Thoracic aorta (tissue), 2 donors: ENCODE measurements at places on chromosomes 4 and X. TPM values are rescaled to one million over a fixed set of nuclear protein-coding genes. Genes with fewer than 3 reads are reported as not detected.

Gene CACNA1F
- total RNA-seq, result not detected

Gene CD38
- total RNA-seq, result 7.8 TPM

Gene TRIM2
- 41.3 TPM for total RNA-seq

Gene DRD5
- total RNA-seq, result not detected

Gene DUSP21
- not detected for total RNA-seq

Gene FAM9C
- total RNA-seq, result not detected

Gene XG
- total RNA-seq, result 18.1 TPM

DNA sequence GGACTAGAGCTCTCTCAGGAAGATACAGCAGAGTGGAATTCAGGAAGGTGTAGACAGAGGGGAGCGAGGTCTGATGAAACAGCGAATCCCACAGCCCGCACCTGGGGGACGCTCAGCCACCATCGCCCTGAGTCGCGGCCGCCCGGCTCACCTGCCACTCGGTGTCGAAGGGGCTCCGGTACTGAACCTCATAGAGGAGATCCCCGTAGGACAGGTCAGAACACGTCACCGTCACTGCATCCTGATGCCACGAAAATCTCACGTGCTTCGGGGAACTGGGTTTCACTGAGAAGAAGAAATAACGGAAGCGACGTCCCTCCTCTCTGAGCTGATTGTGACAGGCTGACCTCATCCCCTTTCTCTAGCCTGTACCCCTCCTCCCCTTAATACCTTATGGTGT lies 10.2 kb downstream of the CRLF2 start:
- DNase-seq, result no peak

DNA sequence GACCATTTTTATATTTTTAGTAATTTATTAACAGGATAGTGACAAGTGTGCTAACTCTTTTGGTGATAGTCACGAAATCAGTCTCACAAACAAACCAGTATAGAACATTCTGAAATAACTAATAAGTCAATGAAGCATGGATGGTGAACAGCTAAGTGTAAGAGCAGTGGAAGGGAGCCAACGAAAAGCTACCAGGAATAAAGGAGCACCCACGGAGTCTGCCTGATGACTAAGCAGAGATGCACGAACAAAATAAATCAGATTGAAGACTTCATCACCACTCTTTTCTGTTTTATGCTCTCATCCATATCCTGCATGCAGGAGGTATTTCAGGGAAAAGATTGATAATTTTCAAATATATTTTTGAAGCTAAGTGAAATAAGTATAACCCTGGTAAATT lies 891.1 kb upstream of the HS3ST1 start:
- no peak for DNase-seq

DNA sequence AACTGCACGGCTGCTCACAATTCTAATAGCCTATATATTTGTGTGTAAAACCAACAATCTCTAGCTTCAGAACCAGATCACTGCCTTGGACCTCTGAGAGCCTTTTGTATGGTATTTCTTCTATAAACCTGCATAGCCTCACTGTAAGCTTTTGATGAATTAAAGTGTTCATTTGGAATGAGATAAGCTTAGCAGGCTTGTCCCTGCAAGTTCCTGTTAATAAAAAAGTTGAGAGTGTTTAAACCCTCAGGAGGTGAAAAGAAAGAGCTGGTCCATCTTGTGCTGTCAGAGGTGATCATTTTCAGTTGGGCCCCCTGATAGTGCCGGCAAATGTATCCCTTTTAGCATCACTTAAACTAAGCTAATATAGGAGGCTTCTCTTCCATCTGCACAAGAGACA lies 191.8 kb downstream of the GPC3 start:
- no peak for DNase-seq

DNA sequence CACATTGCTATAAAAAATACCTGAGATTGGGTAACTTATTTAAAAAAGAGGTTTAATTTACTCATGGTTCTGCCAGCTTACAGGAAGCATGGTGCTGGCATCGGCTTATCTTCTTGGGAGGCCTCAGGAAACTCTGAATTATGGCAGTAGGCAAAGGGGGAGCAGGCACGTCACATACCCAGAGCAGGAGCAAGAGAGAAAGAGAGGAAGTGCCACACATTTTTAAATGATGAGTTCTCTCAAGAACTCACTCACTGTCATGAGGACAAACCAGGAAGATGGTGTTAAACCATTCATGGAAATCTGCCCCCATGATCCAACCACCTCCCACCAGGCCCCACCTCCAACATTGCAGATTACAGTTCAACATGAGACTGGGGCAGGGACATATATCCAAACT lies 10.0 kb upstream of the AFF1 start:
- DNase-seq, result no peak

- no peak for DNase-seq
Observed at GRCh38 chr4:85399270-85399669, 75.7 kb upstream of the ARHGAP24 start.

- no peak for DNase-seq
Observed at GRCh38 chrX:141133272-141133671, 43.7 kb downstream of the LDOC1 start.

- DNase-seq, result peak; percentile 10
Observed at GRCh38 chrX:68929332-68930150, 100.7 kb downstream of the EFNB1 start.
